Stimulated activated CD4-positive, alpha-beta T cell treated with anti-CD3 and anti-CD28 coated beads, TNF-alpha, amount 100 ng/mL, for 48 hours (primary cell): ENCODE measurements at places on chromosomes 2 and 18.

DNA sequence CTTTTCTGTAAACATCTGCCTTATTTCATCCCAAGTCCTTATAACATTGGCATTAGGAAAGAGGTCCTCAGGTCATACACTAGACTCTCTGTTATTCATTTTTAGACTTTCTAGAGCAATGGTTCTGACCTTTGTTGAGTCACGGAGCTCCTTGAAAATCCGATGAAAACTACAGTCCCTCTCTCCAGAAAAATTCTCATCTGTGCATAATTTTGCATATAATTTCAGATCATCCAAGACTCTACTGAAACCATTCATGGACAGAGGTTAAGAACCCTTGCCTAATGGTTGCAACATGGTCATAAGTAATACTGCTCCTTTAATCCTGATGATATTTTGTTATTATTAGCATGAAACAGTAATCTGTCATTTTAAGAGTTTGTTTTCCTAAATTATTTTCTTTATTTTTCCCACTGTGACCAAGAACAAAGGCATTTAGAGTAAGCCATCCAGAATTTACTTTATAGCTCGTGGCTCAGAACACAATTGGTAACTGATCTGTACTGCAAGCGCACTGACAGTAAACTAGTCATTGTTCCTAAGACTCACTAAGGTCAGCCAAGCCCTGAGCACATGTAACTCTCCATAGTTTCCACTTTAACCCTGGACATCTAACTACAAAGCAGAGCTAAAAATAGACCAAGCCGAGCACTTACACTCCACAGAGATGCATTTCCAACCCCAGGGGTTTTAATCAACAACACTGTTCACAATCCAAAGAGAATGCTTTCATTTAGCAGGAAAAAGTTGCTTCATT is 8.4 kb downstream of the MYOM1 start:
- DNase-seq: no peak

- no peak for DNase-seq
These were observed 101.0 kb downstream of the VIT start for GRCh38 chr2:36797324-36798070.

DNA sequence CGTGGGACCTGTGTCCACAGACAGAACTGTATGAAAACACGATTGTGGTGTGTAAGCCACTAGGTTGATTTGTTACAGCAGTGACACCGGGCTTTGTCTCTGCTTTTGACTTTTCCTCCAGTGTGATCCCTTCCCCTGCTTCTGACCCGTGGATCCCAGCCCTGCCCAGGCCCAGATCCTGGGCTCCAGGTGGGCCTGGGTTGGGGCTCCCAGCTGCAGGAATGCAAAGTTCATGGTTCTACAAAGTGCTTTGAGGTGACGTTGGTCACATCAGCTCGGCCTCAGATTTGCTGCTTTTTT is 26.8 kb downstream of the HPCAL1 start:
- no peak for DNase-seq

DNA sequence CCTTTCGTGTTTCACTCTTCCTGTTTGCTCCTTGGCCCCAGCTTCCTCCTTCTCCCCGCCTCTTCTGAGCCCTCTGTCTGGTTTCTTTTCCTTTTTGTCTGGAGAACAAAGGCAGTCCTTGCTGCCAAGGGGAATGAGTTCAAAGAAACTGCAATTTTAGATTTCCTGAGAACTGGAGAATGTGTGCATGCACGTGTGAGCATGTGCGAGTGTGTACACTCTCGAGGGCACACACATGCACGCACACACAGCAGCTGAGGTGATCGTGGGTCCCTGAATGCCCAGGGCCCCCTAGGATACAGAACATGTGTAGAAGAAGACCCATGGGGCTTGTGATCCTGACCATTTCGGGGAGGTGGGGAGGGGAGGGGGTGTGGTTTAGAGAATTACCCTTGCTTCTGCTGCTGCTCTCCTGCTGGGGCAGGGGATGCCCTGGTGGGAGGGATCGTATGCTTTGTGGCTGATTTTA is 151.8 kb downstream of the DYSF start:
- DNase-seq: no peak

DNA sequence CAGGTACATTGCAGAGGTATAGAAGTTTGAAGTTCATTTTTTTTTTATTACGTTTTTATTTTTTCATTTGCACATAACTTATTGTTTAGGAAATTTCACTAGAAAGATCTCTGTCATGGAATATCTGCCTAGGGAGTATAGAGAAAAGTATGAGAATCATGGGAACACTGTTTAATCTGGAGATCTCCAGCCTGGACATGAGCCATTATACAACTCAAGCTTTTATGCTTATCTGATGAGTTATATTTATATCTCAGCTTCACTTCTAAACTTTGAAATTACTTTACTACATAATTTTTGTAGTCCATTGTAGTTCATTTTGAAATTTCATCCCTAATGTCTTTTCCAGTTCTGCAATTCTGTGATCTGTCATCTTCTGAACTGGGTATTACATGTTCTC is 515.6 kb downstream of the ERBB4 start:
- no peak for DNase-seq

- no peak for DNase-seq
These were observed 520.6 kb downstream of the TNS1 start for GRCh38 chr2:217482056-217482710.

- DNase-seq: no peak
These were observed 235.8 kb upstream of the FN1 start for GRCh38 chr2:215671691-215672090.

DNA sequence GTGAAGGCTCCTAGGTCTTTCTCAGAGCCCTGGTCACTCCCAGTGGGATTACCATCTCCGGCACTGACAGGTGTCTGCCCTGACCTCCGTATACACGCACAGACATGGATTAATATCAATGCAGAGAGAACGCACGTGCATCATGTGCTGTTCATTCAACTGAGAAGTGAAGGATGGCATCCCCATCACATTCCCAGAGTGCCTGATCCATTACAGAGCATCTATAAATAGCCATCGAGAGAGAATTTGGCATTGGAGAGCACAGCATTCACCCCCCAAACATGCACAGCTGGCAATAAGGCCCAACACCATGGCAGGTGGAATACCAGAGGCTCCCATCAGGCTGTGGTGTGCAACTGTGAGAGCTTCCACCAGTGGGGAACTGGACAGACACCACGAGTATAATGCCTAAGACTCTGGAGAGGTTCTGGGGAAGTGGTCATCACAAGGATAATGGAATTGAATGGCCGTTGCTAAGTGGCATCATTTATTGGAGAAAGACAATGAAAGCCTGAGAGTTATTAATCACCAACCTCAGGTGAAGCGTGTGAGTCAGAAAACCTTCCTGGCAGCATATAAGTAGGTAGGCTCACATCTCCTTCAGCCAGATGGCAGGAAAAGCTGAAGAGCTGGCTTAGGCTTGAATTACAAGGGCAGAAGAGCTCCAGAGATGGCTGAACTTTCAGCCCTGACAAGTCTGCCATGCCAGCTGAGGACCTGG is 244.5 kb upstream of the ID2 start:
- no peak for DNase-seq

DNA sequence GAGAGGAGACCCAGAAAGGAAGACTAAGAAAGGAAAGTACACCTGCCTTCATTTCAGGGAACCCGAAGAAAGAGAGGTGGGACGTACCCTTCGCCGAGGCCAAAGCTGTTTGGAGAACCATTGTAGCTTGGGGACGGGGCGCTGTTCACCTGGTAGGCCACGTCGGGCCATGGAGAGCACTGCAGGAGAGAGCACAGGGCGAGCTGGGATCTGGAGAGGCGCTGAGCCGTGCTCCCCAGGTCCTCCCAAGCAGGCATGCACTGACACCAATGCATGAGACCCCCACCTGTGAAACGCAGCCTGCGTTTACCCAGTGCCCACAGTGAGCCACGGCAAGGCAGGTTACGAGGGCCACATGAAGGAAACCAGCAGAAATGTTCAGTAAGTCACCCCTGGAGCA is 45.5 kb downstream of the TFCP2L1 start:
- DNase-seq: no peak

DNA sequence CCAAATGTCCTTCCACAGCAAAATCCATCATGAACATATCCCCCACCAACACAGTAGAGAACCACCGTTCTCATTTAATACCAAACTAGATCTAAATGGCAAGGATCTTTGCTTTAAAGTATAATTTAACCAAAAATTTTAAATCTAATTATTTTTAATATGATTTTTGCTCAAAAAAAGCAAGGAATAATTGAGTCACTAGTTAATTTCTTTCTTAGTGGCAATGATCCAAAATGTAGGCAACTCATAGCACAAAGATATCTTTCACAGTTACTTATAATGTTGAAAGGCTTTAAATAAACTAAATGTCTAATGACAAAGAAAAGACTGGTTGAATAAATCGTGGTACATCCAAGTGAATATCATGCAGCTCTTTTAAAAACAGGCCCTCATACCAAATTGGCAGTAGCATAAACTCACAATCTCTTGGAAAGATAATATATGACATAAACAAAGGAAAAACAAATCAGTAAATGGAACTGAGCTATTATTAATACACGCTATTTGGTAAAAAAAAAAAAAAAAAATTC is 20.3 kb downstream of the PTPN2 start:
- DNase-seq: no peak
